ENCODE measurements at places on chromosomes 2 and 18.

DNA sequence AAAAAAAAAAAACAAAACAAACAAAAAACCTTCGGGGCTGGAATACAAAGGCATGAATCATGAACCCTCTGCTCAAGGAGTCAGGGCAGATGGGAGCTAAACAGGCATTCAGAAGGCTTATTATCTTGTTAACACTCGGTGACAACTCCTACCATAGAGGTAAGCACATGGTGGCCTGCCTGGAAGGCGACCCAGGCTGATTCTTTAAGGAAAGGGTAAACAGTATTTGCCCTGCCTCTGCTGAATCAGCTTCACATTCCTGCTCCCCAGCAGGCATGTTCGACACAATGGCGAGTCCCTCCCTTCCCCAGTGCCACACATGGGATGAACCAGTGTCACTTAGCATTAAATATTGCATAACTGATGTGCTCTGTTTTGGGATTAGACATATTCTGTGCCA, 191.9 kb downstream of the ARL4C start:
- DNase-seq: no peak

- no peak for DNase-seq
Measured at GRCh38 chr2:43778233-43778632, 4.4 kb downstream of the DYNC2LI1 start.

DNA sequence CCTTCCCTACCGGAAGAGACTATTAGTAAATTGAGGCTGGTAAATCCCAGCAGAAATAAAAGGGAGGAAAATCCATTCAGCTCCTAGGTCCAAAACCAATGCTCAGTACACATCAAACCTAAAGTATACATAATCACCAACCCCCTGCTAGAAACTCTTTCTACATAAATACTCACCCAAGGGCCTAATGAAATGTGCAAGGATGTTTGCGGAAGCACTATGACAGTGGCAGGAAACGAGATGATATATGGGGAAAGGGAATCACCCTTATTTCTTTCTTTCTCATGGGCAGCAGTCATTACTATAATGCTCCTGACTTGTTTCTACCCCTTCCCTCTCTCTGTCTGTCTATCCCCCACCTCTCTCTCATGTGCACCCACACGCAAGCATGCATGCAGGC, 1.3 kb upstream of the SCTR start:
- DNase-seq: no peak

DNA sequence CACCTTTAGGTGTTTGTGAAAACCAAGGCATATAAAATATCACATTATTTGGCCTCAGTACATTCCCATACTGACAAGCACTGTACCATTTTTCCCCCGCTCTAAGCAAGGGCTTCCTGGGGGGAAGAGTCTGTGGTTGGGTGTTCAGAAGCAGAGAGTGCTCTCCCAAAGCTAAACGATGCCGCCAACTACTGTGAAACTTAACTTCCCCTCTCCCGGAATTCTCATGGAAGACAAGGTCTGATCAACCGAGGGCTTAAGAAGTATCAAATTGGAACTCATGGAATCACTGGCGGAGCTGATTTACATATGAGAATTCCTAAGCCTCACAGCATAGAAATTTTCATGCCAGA, 433 bp upstream of the MFF start:
- no peak for DNase-seq

GRCh38 chr2:237612527-237613357, 14.6 kb upstream of the LRRFIP1 start:
- DNase-seq: no peak

GRCh38 chr2:6640621-6641015, 225.1 kb downstream of the CMPK2 start:
- DNase-seq: no peak

GRCh38 chr2:20992201-20992711, 51.6 kb downstream of the APOB start:
- no peak for DNase-seq

DNA sequence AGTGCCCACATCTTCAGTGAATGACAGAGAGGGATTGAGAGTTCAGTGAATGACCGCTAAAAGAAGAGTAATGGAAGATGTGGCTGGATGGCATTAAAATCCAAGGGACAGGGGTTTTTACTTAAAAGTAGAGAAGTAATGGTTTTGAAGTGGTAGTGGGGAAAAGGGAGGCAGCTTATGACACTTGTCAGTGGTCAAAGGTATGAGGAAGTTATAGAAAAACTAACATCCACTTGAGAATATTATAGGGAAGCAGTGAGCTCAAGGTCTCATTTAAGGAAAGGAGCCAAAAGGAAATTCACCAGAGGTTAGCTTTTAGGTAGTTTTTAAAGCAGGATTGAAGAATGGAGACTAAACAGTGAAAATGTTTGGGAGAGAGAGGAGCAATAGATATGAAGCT, 24.3 kb downstream of the CDK15 start:
- DNase-seq: no peak

DNA sequence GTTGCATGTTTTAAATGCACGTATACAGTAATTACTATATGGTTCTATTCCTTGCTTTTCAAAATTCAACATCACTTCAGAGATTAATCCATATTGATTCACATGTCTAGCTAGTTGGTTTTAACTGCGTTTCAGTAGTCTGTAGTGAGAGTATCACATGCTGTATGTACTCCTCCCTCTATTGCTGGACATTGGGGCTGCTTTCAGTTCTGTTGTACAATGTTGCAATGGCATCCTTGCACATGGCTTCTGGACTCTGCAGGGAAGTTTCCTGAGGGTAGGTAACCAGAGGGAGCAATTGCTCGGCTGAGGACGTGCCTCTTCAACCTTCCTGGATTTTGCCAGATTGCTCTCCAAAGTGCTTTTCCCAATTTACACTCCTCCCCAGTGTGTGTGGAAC, 10.7 kb upstream of the HPCAL1 start:
- DNase-seq: no peak

- no peak for DNase-seq
Measured at GRCh38 chr2:199602271-199602895, 144.6 kb upstream of the SATB2 start.

DNA sequence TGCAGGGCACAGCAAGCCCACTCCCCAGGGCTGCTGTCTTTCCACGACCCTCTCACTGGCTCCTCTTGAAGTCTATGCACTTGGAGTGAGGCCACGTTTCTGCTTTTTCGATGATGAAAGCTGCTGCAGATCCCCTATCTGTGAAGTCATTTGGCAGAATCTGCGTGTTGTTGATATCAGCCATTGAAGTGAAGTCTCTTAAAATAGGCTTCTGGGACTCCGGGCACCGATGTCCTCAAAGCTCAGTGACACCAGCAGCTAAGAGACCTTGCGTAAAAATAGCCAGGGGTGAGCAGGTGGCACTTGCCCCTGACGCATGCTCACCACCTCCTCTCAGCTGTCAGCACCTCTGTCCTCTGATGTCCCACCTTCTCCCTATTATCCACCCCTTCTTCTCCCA, 89.4 kb upstream of the FHL2 start:
- no peak for DNase-seq

DNA sequence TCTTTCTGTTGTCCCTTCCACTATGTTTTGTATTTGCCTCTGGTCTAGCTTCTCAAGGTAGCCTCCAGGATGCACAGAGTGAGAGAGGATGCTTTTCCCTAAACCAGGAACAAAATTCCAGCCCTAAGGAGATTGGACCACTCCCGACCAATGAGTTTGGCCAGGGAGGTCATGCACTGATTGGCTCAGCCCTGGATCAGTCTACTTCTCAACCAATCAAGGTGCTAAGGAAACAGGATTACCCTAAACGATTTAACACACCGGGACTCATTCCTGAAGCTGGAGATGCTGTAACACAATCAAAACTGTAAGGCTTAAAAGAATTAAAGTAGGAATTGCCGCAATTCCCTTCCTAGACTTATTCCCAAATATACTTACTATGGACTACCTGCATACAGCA, 34.2 kb upstream of the NR4A2 start:
- DNase-seq: no peak

DNA sequence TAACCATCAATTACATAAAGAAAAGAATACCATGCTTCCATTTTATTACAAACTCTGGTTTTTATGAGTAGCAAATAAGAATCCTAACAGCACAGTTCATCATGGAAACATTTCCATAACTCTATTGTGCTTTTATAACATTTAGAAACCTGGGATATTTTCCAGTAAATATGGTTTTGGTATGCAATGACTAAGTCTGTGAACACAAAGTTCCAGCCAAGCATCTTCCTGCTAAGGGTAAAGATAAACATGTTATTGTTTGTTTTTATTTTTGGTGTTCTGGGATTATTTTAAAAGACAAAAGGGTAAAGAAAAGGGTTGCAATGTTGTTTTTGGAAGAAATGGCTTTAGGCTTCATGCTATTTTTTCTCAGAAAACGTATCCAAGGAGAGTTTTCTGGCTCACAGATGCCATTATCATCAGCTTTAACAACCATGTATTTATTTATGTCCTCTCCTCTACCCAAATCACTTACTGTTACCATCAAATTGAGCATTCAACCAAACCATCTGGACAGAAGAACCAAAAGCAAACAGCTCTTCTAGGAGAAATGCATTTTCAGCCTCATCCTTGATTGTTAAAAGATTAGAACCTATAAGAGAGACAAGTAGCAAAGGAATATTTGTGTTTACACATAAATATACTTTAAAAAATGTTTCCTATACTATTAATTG, 116.0 kb downstream of the PLA2R1 start:
- DNase-seq: peak; percentile 66

DNA sequence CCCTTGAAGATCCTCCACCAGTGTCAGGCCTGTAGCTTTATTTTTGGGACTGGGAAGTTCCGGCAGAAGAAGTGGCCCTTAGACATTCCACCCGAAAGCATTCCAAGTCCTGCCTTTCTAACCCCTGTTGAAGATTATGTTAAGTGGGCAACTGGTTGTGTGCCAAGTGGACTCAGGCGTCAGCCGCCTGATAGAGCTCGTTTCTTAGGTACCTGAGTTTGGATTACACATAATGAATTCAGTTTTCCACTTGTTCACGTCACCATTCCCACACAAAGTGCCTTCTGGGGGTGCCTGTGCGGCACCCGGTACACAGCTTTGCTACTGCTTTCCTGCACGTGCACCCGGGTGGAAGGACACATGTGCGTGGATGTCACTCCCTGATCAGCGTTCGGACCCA, 156.5 kb downstream of the PTGR3 start:
- no peak for DNase-seq

- peak; percentile 99 for DNase-seq
Measured at GRCh38 chr2:20617892-20618467, 32.9 kb downstream of the HS1BP3 start.

DNA sequence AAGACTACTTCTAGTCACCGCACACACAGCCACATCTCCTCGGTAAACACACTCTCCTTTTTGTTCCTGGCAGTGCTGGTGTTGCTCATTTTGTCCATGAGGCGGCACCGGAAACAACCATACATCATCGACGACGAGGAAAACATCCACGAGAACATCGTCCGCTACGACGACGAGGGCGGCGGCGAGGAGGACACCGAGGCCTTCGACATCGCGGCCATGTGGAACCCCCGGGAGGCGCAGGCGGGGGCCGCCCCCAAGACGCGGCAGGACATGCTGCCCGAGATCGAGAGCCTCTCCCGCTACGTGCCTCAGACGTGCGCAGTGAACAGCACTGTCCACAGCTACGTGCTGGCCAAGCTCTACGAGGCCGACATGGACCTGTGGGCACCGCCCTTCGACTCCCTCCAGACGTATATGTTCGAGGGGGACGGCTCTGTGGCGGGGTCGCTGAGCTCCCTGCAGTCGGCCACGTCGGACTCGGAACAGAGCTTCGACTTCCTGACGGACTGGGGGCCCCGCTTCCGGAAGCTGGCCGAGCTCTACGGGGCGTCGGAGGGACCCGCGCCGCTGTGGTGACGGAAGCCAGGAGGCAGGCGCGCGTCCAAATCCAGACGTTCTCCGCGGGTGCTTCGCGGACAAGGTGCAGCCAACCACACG, 221.0 kb downstream of the CDH20 start:
- no peak for DNase-seq

- peak; percentile 91 for DNase-seq
Measured at GRCh38 chr2:101474731-101475384, at the start of gene RFX8. Gene RFX8 (minus strand): TSS chr2:101475112. CDS start chr2:101466848, 8,264 bp downstream.

DNA sequence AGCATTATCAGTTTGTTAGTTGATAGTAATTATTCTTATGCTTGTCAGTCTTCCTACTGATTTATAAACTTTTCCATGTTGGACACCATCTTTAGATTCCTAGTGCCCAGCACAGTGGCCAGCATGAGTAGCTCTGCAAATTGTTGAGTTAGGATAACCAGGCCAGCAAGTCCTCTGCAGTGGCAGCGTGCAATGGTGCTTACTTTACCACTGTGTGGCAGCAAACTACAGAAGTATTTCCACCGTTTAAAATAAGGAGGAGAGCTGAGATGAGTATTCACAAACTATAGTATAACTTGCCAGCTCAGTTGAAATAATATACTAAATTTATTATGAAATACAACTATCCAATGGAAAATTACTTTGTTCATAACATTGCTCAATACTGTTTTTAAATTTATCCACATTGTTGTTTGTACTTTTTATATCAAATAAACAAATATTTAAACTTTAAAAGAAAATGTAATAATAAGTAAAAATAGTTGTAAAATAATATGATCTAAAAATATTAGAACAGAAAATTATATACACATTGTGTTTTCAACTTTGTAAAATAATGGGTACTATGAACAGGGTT, 9.3 kb upstream of the THADA start:
- peak; percentile 63 for DNase-seq

GRCh38 chr2:67879586-67880290, 183.1 kb downstream of the C1D start:
- DNase-seq: peak; percentile 76

GRCh38 chr2:120906914-120907313, 171.2 kb downstream of the GLI2 start:
- no peak for DNase-seq

DNA sequence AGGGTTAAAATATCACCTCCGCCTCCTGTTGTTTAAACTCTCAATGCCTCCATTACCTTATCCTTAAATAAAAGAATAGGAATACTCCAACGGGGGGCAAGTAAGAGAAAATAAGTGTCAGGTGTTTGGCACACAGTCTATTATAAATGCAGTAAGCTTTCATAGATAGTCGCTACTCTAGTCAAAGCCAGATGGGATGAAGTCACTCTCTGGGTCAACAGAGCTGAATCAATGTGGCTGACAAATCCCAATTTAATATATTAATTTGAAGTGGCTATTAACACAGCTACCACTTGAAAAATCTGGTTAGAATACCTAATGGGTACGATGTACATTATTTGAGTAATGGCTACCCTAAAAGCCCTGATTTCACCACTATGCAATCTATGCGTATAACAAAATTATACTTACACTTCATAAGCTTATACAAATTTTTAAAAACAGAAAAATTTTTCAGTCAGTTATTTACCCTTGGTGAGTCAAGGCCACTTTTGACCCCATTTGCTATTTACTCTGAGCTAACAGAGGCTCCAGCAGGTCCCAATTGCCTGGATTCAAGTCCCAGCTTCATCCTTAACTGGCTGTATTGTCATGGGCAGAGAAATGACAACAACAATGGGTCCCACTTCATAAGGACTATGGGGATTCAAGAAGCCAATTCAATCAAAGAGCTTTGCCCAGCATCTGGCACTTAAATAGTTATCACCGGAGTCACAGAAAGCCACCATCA, 167.5 kb upstream of the PID1 start:
- DNase-seq: no peak

- DNase-seq: peak; percentile 33
Measured at GRCh38 chr18:25759111-25759510, 331.3 kb downstream of the SS18 start.
